Breast epithelium (tissue), 4 donors: ENCODE measurements at places on chromosomes 4 and X. TPM values are rescaled to one million over a fixed set of nuclear protein-coding genes. Genes with fewer than 3 reads are reported as not detected.

- no peaks in the 10 kb centered on the region for H3K27me3 ChIP-seq
- DNase-seq = peak; percentile 56
- peak overlapping the region; percentile 77 for H3K4me3 ChIP-seq
- H3K27ac ChIP-seq = peak overlapping the region; percentile 97
Observed at GRCh38 chr4:128061566-128062536, 739 bp downstream of the LARP1B start.

Gene SLC2A9
- total RNA-seq = 6.2 TPM

Gene SPANXN3
- not detected for total RNA-seq

DNA sequence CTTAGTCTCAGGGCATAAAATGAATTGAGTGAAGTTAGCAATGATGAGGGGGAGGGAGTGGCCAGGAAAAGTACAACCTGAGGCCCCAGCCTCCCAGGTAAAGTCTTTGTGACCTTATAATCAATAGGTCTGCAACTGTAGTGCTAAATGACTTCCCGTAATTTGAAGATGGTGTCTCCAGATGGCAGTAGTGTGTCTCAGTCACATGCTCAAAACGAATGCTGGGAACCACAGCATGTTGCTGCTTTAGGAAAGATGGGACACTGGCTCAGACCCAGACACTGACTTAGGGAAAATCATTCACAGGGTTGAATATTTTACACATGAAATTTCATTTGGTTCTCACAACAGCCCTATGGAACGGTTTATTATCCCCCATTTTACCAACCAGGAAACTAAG is 10.3 kb downstream of the SRPX2 start:
- no peak overlapping the region for H3K27ac ChIP-seq
- DNase-seq = no peak
- no peaks in the 10 kb centered on the region for H3K4me1 ChIP-seq
- H3K36me3 ChIP-seq = no peaks in the 10 kb centered on the region
- H3K4me3 ChIP-seq = no peak overlapping the region

DNA sequence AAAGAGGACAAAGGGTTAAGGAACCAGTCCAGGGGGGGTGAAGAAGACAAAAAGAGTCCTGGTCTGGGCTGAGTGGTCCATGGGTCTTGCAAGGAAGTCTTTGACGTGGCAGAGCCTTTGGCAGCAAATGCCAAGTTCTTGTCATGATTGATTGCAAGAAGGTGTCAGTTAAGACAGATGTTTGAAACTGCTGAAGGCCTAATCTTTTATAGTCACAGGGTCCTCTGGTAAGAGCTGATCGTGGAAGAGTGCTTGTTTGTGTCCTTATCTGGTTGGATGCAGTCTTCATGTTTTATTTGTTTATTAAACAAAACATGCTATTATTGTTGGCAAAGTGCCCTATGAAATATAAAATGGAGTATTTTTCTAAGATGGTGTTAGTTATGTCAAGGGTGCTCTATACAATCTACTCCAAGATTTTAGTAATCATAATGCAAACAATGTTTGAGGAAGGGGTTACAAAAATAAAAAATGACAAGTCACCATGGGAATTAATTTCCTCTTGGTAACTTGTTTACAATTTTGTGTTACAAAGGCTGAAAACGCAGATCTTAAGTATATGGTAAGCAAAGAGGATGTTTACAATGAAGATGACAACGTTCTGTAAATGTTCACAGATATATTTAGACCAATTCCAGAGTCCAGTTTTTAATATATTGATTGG is 85.9 kb downstream of the MAGED4 start:
- no peak overlapping the region for H3K27ac ChIP-seq
- H3K4me1 ChIP-seq = no peaks in the 10 kb centered on the region
- no peaks in the 10 kb centered on the region for H3K36me3 ChIP-seq

GRCh38 chr4:25485104-25485503 is 108.0 kb downstream of the ANAPC4 start:
- no peak overlapping the region for H3K4me3 ChIP-seq
- H3K27me3 ChIP-seq = no peaks in the 10 kb centered on the region
- no peak for DNase-seq
- H3K36me3 ChIP-seq = no peaks in the 10 kb centered on the region

Gene KLHL2
- total RNA-seq = 60.4 TPM

- no peak overlapping the region for H3K27ac ChIP-seq
- no peak overlapping the region for H3K4me3 ChIP-seq
- H3K36me3 ChIP-seq = no peaks in the 10 kb centered on the region
- no peak for DNase-seq
- no peaks in the 10 kb centered on the region for H3K4me1 ChIP-seq
Observed at GRCh38 chr4:139386421-139386820, 67.5 kb upstream of the RAB33B start.

Gene STARD8
- total RNA-seq = 6.4 TPM

Gene NWD2
- 0.66 TPM for total RNA-seq

Gene CFP
- total RNA-seq = 2.6 TPM

DNA sequence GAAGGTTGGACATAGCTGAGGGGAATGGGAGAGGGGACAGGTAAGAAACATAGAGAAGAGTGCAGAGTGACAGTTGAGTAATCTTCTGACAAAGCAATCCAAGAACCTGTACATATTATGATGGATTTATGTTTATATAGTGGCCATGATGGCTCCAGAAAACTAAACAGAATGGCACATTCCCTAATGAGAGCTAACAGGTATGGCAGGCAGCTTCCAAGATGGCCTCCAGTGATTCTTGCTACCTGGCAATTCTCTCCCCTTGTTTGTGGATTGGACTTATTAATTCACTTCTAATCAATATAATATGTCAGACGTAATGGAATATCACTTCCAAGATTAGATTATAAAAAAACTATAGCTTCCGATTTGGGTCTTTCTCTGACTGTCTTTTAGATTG is 359.5 kb downstream of the DTHD1 start:
- no peak for DNase-seq
- H3K27ac ChIP-seq = no peak overlapping the region
- no peak overlapping the region for H3K4me3 ChIP-seq
- H3K4me1 ChIP-seq = no peaks in the 10 kb centered on the region
- no peaks in the 10 kb centered on the region for H3K36me3 ChIP-seq
- no peaks in the 10 kb centered on the region for H3K27me3 ChIP-seq

DNA sequence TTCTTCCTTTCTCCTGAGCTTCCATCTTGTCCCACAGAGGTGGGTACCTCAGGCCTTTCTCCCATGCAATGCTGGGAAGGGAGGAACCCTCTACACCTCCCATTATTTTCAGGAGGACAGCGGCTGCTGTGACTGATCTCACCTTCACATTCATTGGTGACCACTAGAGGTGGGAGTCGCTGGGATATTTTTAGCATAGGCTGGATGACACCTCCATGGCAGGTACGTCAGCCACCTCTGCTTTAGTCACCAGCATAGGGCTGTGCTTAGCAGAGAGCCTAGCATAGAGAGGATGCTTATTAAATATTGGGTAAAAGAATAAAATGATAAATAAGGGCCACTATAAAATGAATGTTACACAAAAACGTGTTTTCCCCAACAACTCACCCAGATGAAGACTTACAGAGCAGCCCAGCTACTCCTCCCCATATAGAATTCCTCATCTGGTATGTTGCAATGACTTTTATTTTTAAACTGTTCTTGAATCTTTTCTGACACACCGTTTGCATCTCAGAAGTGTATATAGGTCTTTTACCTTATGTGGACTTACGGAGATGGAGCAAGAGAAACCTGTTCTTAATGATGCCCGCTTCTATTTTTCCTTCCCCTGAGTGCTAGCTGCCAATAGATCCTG is 60.9 kb upstream of the SORBS2 start:
- DNase-seq = no peak
- no peak overlapping the region for H3K4me3 ChIP-seq

Gene RHOXF2B
- not detected for total RNA-seq

DNA sequence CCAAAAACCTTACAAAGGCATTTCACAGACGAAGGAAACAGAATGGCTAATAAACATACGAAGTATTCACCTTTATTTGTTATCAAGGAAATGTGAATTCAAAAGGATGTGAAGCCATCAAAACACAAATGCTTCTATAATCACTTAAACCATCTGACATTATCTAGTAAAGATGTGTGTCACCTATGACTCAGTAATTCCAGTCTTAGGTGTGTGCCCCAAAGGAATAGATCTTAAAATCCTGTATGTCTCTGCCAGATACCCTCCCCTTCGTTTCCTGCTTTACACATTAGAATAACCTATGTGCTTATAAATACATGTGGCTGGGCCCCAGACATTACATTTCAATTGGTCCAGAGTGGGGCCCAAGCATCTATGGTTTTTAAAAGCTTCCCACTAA is 41.8 kb upstream of the CEP135 start:
- no peaks in the 10 kb centered on the region for H3K4me1 ChIP-seq
- H3K27me3 ChIP-seq = no peaks in the 10 kb centered on the region
- H3K27ac ChIP-seq = no peak overlapping the region
- H3K4me3 ChIP-seq = no peak overlapping the region
- H3K36me3 ChIP-seq = no peaks in the 10 kb centered on the region

DNA sequence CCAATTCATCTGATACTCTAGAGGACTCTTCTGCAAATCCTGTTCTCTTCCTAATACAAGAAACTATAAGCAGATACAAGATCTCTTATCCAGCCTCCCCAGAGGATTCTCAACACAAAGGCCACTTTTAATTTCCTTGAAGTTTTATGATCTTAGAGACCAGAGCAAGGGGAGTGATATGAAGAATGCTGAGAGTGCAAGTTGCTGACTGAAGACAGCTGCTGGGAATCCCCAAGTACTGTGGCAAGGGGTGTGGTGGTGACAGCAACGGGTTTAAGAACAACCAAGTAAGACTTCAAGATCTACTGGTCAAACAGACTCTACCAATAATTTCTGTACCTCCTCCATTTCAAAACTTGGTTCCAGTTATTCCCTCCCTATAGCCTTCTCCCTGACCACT is 7.0 kb downstream of the AMMECR1 start:
- H3K4me1 ChIP-seq = no peaks in the 10 kb centered on the region
- no peaks in the 10 kb centered on the region for H3K36me3 ChIP-seq
- no peak overlapping the region for H3K27ac ChIP-seq

- H3K27ac ChIP-seq = no peak overlapping the region
- no peaks in the 10 kb centered on the region for H3K36me3 ChIP-seq
- H3K4me1 ChIP-seq = no peaks in the 10 kb centered on the region
- no peaks in the 10 kb centered on the region for H3K27me3 ChIP-seq
Observed at GRCh38 chr4:138870737-138871554, 144.6 kb upstream of the NOCT start.

GRCh38 chr4:139665690-139666529 is at the start of gene MGST2:
TSS of gene MGST2 (plus strand) at chr4:139665819. CDS start at chr4:139666020, 201 bp downstream.
- H3K4me1 ChIP-seq = no peaks in the 10 kb centered on the region
- peak within 1 kb of the TSS; percentile 91 for H3K27ac ChIP-seq
- DNase-seq = peak; percentile 64
- no peaks in the 10 kb centered on the region for H3K36me3 ChIP-seq
- no peaks in the 10 kb centered on the region for H3K27me3 ChIP-seq

GRCh38 chrX:8955511-8955910 is 78.4 kb downstream of the FAM9B start:
- DNase-seq = no peak
- H3K27ac ChIP-seq = no peak overlapping the region
- no peaks in the 10 kb centered on the region for H3K4me1 ChIP-seq
- H3K4me3 ChIP-seq = no peak overlapping the region

DNA sequence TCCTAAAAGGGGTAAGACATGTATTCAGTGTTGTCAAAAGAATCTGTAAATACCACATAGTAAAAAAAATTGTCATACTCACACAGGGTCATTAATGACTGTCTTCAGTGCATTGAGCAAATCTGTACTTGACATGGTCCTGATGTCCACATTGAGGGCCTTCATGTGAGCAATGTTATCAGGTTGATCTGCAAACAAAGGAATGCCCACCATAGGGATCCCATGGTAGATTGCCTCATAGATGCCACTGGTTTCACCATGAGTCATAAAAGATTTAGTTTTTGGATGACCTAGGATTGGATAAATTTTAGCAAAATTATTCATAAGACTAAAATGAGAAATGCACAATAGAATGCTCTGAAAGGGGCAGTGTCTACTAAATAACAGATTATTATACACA is 38.1 kb upstream of the UGT2B15 start:
- H3K27ac ChIP-seq = no peak overlapping the region
- H3K4me1 ChIP-seq = no peaks in the 10 kb centered on the region

DNA sequence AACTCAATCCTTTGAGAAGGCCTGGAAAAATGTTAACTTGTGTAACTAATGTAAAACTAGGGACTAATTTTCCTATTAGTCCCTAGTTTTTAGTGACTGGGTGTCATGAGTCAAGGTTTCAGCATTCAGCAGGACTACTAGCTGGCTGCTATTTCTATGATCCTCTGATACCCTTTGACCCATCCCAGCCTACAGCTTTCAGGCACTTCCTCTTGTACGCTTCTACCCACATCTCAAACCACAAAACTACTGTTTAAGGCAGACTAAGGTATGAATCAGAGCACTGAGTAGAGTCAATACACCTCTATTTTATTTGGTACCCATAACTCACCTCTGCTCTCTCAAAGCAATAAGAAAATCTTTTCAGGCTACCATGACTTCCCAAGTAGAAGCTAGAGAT is 809.6 kb downstream of the PDHA2 start:
- H3K36me3 ChIP-seq = no peaks in the 10 kb centered on the region
- H3K4me3 ChIP-seq = no peak overlapping the region

DNA sequence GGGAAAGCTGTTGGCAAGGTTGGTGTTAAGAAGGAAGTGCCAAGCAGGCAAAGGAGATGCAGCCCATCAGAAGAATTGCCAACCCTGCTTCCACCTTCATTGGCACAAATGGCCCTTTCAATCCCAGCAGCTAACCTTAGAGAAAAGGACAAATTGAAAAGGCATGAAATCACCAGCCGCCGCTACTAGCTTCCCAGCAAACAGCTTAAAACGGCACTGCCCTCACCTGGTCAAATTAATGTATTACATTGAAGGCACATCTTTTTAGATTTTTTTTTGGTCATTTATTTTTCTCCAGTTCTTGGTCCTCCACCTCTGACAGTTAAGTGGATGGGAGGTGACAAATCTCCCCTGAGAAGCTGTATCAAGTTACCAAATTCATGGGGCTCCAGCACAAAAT is 51.0 kb upstream of the NHSL2 start:
- H3K4me3 ChIP-seq = no peak overlapping the region
- H3K36me3 ChIP-seq = no peaks in the 10 kb centered on the region
- no peak for DNase-seq
- H3K27ac ChIP-seq = no peak overlapping the region

- no peak overlapping the region for H3K4me3 ChIP-seq
- DNase-seq = no peak
- H3K27ac ChIP-seq = no peak overlapping the region
- no peaks in the 10 kb centered on the region for H3K36me3 ChIP-seq
Observed at GRCh38 chrX:150005027-150005426, 66.7 kb upstream of the EOLA2 start.

- H3K36me3 ChIP-seq = no peaks in the 10 kb centered on the region
- no peak overlapping the region for H3K27ac ChIP-seq
- H3K27me3 ChIP-seq = no peaks in the 10 kb centered on the region
- no peak overlapping the region for H3K4me3 ChIP-seq
- no peak for DNase-seq
Observed at GRCh38 chr4:53014881-53015280, 152.8 kb downstream of the RASL11B start.

Gene SLITRK4
- 2.0 TPM for total RNA-seq

GRCh38 chr4:100707786-100708185 is 190.0 kb upstream of the EMCN start:
- no peak overlapping the region for H3K4me3 ChIP-seq
- H3K27me3 ChIP-seq = no peaks in the 10 kb centered on the region
- H3K36me3 ChIP-seq = no peaks in the 10 kb centered on the region
- DNase-seq = no peak

- no peak for DNase-seq
- no peaks in the 10 kb centered on the region for H3K36me3 ChIP-seq
- H3K27ac ChIP-seq = no peak overlapping the region
- no peaks in the 10 kb centered on the region for H3K27me3 ChIP-seq
- no peak overlapping the region for H3K4me3 ChIP-seq
Observed at GRCh38 chr4:176746846-176747245, 45.9 kb downstream of the VEGFC start.
